ENCODE measurements at places on chromosomes 16 and 17.

GRCh38 chr17:7781429-7781828 is 52.6 kb upstream of the KDM6B start:
- DNase-seq: no peak

DNA sequence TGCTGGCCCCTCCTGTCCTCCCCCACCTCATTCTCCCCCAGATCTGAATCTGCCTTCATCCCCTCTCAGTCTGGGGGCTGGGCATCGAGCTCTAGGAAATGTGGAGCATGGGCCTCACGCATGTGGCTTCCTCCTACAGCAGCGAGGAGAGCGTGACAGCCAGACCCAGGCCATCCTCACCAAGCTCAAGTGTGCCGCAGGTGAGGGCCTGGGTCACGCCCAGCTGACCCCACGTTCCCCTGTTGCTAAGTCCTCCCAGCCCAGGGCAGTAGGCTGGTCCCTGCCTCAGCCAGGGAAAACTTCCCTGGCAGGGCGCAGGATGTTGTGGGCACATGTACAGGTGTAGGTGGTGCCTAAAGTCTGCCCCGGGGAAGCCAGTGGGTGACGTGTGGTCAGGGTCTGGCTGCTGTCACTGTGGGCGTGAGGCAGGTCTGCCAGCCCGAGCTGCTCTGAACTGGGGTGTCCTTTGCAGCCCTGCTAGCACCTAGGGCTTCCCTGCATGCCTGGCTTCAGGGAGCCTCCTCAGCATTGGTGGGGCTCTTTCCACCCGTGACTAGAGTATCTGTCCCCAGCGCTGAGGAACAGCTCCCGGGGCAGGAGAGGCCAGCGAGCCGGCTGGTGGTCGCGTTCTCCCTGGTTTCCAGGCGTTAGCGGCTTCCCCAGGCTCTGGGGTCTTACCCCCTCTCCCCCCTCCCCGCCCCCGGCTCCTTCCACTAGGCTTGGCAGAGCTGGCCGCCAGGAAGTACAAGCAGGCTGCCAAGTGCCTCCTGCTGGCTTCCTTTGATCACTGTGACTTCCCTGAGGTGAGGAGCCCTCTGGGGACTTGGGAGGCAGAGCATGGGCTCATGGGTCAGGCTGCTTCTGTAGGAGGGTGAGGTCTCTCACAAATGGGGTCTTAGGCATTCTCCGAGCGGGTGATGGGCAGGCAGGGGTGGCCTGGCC is 3.6 kb downstream of the GPS1 start:
- no peak for DNase-seq

DNA sequence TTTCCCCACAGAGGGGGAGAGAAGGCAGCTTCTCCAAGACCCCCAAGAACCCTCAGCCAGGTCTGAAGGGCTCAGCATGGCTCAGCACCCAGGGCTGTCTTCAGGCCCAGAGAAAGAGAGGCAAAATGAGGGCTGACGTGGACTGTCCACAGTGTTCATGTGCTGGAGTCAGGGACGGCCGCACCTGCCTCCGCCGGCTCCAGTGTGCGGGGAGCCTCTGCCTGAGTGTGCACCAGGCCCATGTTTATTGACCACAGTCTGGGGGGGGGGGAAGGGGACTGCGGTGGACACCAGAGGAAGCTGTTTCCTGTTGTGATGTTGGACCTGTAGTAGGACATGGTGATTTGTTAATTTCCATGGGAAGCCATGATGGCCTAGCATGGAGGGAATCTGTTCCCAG is 6.9 kb downstream of the MRM1 start:
- DNase-seq: no peak

DNA sequence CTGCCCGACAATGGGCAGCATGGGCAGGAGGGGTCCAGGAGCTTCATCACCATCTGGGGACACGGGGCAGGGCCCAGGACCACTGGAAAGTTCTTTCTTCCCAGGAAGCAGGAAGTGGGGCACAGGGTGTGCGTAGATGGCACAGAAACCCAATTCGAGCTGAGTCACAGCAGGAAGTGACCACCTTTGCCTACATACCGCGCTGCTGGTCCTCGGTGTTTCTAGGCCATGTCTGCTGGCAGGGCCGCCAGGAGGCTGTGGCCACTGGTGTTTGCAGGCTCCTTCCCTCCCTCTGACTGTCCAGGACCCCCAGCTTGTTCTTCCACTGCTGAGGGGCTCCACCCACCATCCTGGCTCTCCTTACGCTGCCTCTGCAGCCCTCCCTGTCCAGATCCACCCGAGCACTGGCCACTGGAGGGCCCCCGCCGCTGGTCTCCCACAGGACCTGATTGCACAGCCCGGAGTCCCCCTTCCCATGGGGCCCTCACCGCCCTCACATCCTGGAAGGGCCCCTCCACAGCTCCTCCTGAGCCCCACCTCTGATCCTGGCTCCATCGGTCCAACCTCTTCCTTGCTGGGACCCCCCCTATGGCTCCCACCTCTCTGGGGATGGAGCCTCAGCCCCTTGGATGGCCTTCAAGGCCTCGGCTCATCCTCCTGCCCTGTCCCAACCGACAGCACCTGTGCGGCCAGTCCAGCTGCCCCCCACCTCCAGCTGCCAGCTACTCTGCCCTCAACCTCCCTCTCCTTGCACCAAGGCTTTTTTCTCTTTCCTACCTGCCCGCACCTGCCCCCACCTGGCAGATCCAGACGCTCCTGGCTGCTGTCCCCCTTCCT is 14.5 kb upstream of the RASD1 start:
- no peak for DNase-seq

DNA sequence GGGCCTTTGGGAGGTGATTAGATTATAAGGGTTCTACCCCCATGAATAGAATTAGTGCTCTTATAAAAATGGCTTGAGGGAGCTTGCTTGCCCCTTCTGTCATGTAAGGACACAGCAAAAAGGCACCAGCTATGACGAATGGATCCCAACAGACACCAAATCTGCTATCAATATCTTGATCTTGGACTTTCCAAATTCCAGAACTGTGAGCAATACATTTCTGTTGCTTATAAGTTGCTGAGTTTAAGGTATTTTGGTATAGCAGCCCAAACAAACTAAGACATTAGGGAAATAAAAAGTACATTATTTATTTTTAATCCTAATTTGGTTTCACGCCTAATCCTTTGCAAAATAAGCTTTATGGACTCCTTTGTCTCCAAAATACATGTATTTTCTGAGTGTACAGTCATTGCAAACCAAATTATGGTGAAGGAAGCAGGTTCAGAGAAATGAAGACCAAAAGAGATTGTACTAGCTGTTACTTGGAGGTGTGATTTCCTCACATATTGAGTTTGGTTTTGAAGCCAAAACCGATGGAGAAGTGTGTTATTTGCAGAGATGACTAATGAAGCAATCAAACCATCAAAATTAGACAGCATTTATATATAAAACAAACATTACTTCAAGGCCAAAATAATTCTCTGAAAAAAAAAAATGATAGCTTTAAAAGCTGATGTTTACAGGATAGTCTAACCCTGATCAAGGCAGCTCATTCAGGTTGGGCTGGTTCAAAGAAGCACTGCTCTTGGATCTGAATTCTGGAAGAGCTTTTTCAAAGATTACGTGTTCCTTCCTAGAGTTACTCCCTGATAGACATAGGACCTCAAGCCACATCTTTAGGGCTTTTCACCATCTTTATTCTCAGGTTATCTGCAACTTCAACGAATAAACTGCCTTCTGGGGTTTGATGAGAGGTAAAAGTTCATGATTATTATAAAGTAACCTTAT is 71.6 kb downstream of the MYO1D start:
- DNase-seq: no peak

DNA sequence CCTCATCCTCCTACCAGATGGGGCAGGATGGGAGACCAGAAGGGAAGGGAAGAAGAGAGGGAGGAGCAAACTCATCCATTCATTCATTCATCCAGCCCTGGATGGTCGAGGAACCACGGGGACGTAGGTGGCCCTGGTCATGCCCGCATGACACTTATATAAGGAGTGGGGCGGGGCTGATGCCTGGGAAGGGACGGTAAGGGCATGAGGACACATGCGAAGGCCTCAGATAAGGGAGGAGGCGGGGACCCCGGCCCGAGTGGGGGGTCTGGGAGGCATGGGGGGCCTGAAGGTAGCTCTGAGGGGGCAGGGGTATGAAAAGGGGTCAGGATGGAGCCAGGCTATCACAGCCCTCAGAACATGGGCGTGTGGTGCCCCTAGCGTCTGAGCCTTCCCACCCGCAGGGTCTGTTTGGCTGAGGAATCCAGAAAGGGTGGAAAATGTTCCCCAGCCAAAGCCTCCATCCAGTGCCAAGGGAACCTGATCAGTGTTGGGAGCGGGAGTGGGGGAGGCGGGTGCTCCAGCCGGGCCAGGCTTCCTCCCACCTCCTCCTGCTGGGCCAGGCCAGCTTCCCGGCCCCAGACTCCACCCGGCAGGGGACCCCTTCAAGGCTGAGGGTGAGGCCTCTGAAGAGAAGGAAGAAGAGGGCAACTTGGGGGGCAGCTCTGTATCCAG is 17.6 kb upstream of the CD79B start:
- DNase-seq: no peak

- no peak for DNase-seq
Observed at GRCh38 chr17:19304209-19304608, 58.3 kb downstream of the B9D1 start.

- DNase-seq: no peak
Observed at GRCh38 chr16:27318392-27319256, 4.8 kb downstream of the IL4R start.

DNA sequence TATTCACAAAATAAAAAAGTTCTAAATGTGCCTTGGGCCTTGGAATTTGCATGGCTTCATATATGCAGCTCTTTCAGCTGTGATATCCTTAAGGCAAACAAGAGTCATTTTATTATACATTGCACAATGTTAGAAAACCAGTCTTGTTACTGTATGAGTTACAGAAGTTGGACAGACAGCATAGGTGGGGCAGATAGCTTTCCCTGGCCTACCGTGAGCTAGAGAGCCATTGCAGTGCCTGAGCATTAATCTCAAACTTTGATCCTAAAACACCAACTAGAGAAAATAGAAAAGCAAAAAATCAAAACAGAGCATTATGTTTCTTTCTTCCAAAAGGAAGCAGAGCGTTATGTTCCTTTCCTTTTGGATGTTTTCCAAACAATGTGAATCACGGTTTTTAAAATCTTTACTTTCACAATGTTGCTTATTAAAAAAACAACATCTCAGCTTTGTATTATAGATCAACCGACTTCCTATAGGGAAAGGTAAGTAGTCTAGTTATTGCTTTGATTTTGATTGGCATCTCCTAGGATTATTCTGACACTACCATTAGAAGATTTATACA is 32.2 kb downstream of the ARHGAP44 start:
- no peak for DNase-seq

- no peak for DNase-seq
Observed at GRCh38 chr16:1160773-1161348, 8.0 kb downstream of the CACNA1H start.

- DNase-seq: no peak
Observed at GRCh38 chr17:79361221-79361734, 249.6 kb downstream of the RBFOX3 start.

DNA sequence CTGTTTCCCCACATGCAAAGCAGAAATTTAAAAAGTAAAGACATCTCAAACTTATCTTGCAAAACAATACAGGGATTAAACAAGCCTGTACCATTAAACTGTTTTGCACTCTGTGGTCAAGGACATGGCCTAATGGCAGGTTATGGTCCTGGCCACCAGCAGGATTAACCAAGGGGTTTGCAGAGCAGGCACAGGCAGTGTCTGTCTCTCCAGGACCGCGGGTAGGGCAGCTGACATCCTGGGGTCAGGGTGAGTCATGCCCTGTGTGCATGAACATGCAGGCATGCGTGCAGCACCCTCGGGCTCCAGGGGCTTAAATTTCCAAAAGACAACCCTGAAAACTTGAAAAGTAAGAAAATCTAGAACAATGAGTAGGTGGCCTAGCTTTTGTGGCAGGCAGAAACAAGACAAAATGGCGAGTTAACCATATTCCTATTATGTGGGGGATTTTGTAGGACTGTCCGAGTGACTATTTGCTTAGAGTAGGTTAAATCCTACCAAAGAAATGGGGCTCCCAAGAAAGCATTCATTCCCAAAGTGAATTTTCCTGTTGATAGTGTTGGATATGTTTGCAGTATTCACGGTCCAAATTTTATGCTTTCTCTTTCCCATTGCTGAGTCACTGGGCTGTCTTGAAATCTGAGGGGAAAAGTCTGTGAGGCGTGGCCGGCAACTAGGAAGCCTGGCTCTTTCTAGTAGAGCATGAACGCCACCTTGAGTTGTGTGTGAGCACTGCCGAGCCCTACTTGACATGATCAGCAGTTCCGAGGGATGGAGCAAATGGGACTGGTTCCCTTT is 158.4 kb upstream of the FAM20A start:
- DNase-seq: peak; percentile 55

DNA sequence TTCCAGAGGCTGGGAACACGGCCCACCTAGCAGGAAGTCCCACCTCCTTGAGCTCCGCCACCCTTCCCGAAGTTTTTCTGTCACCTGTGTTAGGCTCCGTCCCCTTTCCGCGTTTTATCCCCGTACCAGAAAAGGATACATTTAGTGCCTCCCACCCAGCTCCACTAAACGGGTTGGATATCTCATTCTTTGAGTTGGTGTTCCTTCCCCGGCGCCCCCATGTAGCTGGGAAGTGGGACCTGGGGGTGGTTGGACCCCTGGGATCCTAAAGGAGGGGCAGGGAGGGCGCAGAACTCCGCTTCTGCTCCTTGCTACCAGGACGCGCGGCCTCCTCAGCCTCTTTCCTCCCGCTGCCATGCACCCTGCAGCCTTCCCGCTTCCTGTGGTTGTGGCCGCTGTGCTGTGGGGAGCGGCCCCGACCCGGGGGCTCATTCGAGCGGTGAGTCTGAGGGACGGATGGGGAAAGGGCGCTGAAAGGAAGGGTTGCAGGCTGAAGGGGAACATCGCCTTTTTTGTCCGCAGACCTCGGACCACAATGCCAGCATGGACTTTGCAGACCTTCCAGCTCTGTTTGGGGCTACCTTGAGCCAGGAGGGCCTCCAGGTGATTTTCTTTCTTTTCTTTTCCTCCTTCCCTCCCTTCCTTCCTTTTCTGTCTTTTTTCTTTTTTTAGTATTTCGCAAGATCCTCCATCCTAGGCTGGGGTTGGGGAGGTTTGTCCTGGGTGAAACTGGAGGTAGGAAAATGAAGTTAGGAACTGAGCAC is 669 bp downstream of the RNF167 start:
- DNase-seq: no peak

Measured in GM04503 (cell line).